ENCODE measurements at places on chromosomes 3 and 15. TPM values are rescaled to one million over a fixed set of nuclear protein-coding genes. Genes with fewer than 3 reads are reported as not detected.
A peak's percentile ranks its signal among the peaks of the same experiment; 100 is the strongest.

The CCR3 gene
- total RNA-seq = 0.37 TPM

The SPTSSB gene
- total RNA-seq = not detected

The CMTM6 gene
- total RNA-seq = 49.1 TPM

The KBTBD12 gene
- total RNA-seq = not detected

The ACTC1 gene
- total RNA-seq = not detected

DNA sequence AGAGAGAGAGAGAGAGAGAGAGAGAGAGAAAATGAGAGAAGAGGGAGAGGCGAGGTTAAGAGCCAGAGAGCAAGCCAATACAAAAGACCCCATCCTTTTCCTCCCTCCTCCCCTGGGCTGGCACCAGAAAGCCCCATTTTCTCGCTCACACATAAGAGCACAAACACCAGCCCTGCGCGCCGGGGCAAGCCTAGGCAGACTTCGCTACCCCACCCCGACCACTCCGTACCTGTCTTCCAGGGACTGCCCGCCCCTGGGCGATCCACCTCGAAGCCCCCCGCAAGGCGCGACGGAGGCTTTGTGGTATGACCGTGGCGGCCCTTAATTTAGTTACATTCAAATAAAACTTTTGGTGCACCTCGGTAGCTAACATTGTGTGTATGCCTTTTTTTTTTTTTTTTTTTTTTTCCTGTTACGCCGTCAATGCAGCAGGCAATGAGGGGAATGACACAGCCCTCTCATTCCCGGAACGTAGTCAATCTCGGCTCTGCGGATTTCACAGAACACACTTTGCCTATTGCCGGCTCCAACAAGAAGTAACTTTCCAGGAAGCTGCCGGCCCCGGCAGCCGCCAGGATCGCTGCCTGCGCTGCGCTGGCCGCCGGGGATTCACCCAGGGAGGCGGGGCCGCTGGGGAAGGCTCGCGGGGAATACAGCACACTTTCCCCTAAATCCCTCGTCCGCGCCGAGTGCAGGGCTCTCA lies 7.7 kb downstream of the BCL6 start:
- peak overlapping the region; percentile 100 for H3K27ac ChIP-seq
- H3K27me3 ChIP-seq = no peaks in the 10 kb centered on the region
- peaks cover 51% of the 10 kb centered on the region for H3K4me1 ChIP-seq
- peak overlapping the region; percentile 100 for H3K4me3 ChIP-seq
- peak; percentile 54 for DNase-seq
- H3K36me3 ChIP-seq = peaks cover 7% of the 10 kb centered on the region

- no peak overlapping the region for H3K4me3 ChIP-seq
- H3K27ac ChIP-seq = no peak overlapping the region
- no peaks in the 10 kb centered on the region for H3K36me3 ChIP-seq
- H3K27me3 ChIP-seq = peaks cover 53% of the 10 kb centered on the region
- no peak for DNase-seq
Observed at GRCh38 chr3:126393563-126393962, 1.1 kb upstream of the CFAP100 start.

DNA sequence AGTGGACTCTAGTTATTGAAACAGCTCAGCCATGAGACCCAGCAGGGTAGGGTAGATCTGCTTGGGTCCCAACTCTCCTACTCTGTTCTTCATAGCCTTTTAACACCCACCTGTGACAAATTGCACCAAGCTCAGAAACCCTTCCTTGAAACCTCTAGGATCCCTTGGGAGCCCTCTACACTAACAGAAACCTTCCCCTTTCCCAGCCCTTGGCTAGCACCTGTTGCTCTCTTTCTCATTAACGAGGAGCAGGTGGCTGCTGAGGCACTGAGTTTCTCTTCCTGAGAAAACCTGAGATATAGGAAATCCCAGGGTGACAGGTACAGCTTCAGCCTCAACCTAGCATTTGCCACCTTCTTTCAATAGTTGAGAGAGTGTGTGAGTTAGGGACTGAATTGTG lies 88.3 kb upstream of the CLSTN2 start:
- H3K36me3 ChIP-seq = no peaks in the 10 kb centered on the region
- H3K4me1 ChIP-seq = no peaks in the 10 kb centered on the region
- no peaks in the 10 kb centered on the region for H3K27me3 ChIP-seq
- H3K27ac ChIP-seq = no peak overlapping the region
- no peak overlapping the region for H3K4me3 ChIP-seq

DNA sequence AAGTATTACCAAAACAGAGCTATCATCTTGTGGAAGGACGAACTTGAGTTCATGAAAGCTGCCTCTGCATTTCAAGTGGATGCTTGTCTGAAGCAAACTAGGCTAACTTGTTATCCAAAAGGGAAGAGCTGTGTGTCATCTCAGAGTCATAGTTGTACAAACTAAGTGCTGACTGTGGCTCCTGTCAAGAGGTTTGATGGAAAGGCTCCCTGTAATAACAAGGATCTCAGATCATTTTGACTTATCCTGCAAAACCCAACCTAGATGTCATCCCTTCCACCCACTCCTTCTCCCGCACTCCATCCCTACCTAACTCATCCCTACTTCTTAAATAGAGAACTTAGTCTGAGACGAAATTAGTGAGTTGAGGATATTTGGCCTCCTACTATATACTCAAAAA lies 110.8 kb downstream of the NR2E3 start:
- H3K27ac ChIP-seq = no peak overlapping the region
- H3K36me3 ChIP-seq = no peaks in the 10 kb centered on the region
- DNase-seq = no peak
- H3K4me1 ChIP-seq = no peaks in the 10 kb centered on the region

GRCh38 chr15:61017627-61018026 lies 211.5 kb downstream of the RORA start:
- H3K36me3 ChIP-seq = no peaks in the 10 kb centered on the region
- H3K27me3 ChIP-seq = peaks cover 24% of the 10 kb centered on the region
- no peaks in the 10 kb centered on the region for H3K4me1 ChIP-seq
- DNase-seq = no peak

GRCh38 chr15:38896647-38897046 lies 332.0 kb upstream of the RASGRP1 start:
- no peak overlapping the region for H3K4me3 ChIP-seq
- H3K27me3 ChIP-seq = peaks cover 6% of the 10 kb centered on the region
- H3K4me1 ChIP-seq = no peaks in the 10 kb centered on the region
- H3K27ac ChIP-seq = no peak overlapping the region
- no peak for DNase-seq
- no peaks in the 10 kb centered on the region for H3K36me3 ChIP-seq

- H3K27ac ChIP-seq = no peak overlapping the region
- DNase-seq = no peak
- H3K27me3 ChIP-seq = no peaks in the 10 kb centered on the region
- no peaks in the 10 kb centered on the region for H3K4me1 ChIP-seq
Observed at GRCh38 chr3:73729969-73730440, 105.3 kb upstream of the PDZRN3 start.

GRCh38 chr3:194101592-194102432 lies 34.1 kb upstream of the HES1 start:
- no peak overlapping the region for H3K27ac ChIP-seq
- DNase-seq = no peak
- H3K4me1 ChIP-seq = peaks cover 12% of the 10 kb centered on the region
- peaks cover 35% of the 10 kb centered on the region for H3K27me3 ChIP-seq
- no peak overlapping the region for H3K4me3 ChIP-seq

DNA sequence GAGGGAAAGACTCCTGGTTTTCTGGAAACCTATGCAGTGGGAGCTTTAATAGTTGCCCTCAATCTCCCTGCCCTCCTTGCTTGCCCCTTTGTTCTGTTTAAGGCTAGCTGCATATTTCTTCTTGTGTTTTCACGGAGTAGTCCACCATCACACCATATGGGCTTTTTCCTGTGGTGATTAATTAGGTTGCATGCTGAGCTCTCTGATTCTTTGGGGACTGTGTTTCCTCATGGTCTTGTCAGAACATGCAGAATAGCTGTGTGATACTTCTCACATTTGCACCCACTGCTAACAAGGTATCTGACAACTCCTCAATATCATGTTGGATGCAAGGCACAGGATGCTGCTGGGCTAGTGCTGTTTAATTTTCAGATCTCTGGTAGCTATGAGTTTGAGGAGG lies 139.6 kb downstream of the PTPRG start:
- H3K36me3 ChIP-seq = no peaks in the 10 kb centered on the region
- H3K4me1 ChIP-seq = no peaks in the 10 kb centered on the region
- no peak for DNase-seq

DNA sequence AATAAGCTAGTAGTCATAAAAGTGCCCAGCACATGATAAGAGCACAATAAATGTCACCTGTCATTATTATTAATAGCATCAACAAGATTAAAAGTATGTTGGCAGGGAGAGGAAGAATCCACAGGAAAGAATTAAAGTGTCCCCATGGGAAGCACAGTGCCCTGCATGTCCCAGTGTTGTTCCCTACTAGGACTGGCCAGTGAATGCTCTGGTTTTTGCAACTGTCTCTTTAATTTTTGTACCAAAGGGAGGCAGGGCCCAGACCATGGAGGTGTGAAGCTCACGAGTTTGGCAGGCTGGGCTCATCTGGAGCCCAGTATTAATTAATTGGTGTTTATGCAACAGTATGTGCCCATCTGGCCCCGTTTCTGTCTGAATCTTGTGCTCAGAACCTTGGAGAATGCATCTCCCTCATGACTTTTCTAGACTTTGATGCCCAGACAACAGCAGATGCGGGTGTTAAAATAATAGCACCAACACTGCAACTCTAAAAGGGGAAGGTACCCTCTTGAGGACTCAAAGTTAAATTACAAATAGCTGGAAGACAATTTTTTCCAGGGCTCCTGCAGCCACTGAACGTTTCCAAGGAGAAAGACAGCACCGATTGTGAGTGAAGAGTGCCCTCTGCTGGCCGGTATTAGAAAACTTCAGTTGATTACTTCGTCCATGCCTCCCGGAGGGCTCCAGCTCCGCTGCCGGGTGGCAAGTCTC lies 71.9 kb upstream of the SPATA12 start:
- H3K27me3 ChIP-seq = peaks cover 20% of the 10 kb centered on the region
- H3K4me1 ChIP-seq = peaks cover 35% of the 10 kb centered on the region
- H3K36me3 ChIP-seq = no peaks in the 10 kb centered on the region
- no peak overlapping the region for H3K4me3 ChIP-seq

DNA sequence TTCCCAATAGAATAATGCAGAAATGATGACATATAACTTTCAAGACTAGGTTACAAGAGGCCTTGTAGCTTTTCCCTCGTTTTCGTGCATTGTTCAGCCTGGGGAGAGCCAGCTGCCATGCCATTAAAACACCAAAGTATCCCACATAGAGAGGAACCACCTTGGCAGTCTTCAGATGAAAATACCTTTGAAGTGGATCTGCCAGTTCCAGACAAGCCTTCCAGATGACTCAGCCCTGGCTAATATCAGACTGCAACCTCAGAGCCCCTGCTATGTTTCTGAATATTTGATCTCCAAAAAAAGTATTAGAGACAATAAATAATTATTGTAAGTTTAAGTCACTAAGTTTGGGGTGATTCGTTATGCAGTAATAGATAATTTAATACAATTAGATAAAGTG lies 294.3 kb upstream of the GBE1 start:
- H3K27me3 ChIP-seq = no peaks in the 10 kb centered on the region
- H3K36me3 ChIP-seq = no peaks in the 10 kb centered on the region
- H3K4me3 ChIP-seq = no peak overlapping the region
- H3K27ac ChIP-seq = no peak overlapping the region
- no peaks in the 10 kb centered on the region for H3K4me1 ChIP-seq
- DNase-seq = no peak

GRCh38 chr3:98892263-98892662 lies 9.2 kb downstream of the DCBLD2 start:
- H3K4me1 ChIP-seq = no peaks in the 10 kb centered on the region
- no peak for DNase-seq
- no peak overlapping the region for H3K4me3 ChIP-seq
- no peaks in the 10 kb centered on the region for H3K36me3 ChIP-seq
- no peaks in the 10 kb centered on the region for H3K27me3 ChIP-seq

DNA sequence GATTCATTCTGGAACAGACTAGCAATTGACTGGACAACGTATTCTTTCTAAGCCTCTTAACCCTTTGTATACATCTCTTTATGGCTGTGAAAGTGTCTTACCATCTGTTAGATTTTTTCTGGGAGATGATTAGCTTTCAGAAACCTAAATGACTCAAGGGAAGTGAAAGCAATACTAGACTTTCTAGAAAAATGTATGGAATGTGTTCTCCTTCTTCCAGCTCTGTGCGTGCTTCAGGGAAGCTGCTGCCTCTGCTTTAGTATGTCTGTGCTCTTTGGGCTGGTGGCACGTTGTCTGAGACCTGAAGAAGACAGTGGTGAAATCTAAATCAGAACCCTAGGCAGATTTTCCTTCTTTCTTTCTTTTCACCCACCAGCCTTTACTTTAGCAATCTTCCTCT lies 89.5 kb downstream of the ITPR1 start:
- no peak overlapping the region for H3K4me3 ChIP-seq
- no peaks in the 10 kb centered on the region for H3K36me3 ChIP-seq
- H3K4me1 ChIP-seq = peaks cover 38% of the 10 kb centered on the region
- DNase-seq = no peak

DNA sequence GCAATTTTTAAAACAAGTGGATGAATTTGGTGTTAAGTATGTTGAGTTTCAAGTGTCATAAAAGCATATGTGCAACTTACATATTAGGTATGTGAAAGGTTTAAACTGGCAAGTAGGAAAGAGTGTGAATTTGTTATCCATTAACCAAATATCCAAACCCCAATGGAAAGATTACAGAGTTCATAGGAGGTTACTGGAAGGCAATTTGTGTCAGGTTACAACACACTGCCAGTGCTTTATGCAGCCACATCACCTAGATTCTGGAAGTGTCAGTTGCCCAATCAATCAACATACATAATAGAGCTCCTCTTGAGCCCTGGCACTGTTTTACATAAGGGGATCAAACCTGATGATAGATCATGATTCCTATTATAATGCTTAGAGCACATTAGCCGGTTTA lies 261.0 kb downstream of the ROBO1 start:
- H3K27ac ChIP-seq = no peak overlapping the region
- no peak for DNase-seq
- H3K27me3 ChIP-seq = no peaks in the 10 kb centered on the region
- H3K4me3 ChIP-seq = no peak overlapping the region
- H3K36me3 ChIP-seq = no peaks in the 10 kb centered on the region
- no peaks in the 10 kb centered on the region for H3K4me1 ChIP-seq

- no peak overlapping the region for H3K27ac ChIP-seq
- DNase-seq = no peak
- H3K27me3 ChIP-seq = no peaks in the 10 kb centered on the region
- peaks cover 30% of the 10 kb centered on the region for H3K36me3 ChIP-seq
- no peak overlapping the region for H3K4me3 ChIP-seq
Observed at GRCh38 chr15:67660446-67660845, 117.9 kb downstream of the MAP2K5 start.

- DNase-seq = no peak
- no peaks in the 10 kb centered on the region for H3K36me3 ChIP-seq
- H3K4me3 ChIP-seq = no peak overlapping the region
- H3K27me3 ChIP-seq = no peaks in the 10 kb centered on the region
Observed at GRCh38 chr3:84683493-84683892, 275.3 kb upstream of the CADM2 start.

GRCh38 chr3:30496066-30496966 lies 110.1 kb upstream of the TGFBR2 start:
- no peak for DNase-seq
- no peak overlapping the region for H3K27ac ChIP-seq
- H3K4me3 ChIP-seq = no peak overlapping the region
- no peaks in the 10 kb centered on the region for H3K27me3 ChIP-seq
- H3K4me1 ChIP-seq = peaks cover 21% of the 10 kb centered on the region

Data from activated CD8-positive, alpha-beta T cell treated with anti-CD3 and anti-CD28 coated beads, Interleukin-2, amount 10 ng/mL, durations not matched to agents 7 days and 5 days (primary cell).